ENCODE measurements at places on chromosomes 12 and 14.

DNA sequence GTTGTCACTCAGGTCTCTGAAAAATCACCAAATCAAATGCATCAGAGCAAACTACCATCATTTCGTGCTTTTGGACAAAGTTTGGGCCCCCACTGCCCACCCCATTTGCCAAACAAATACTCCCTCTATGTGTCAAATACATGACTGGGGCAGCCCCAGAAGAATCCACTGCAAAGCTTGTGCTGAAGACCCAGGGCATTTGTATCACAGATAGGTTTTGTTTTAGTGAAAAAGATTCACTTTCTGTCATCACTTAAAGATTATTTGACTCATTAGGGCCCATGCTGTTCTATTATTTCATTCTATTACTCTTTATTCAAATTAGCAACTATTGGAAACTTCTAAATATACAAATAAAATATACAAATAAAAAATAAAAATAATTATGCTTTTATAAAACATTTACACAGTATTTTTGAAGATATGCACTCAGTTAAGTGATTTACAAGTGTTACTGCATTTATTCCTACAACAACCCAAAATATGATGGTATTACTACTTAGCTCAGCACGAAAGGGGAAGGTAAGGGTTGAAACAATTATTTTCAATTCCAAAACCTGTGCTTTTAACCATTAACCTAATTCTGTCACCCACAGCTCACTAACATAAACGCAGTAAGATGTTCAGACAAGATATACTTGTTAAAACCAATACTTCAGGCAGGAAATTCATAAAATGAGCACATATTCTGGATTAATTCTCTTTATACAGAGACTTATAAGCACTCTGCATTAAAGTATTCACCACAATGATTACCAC lies 36.5 kb downstream of the LRIG3 start:
- no peak for DNase-seq

- DNase-seq: no peak
Measured at GRCh38 chr14:26926585-26926984, 328.8 kb upstream of the NOVA1 start.

- DNase-seq: no peak
Measured at GRCh38 chr12:42732908-42733411, 143.4 kb upstream of the PRICKLE1 start.

- no peak for DNase-seq
Measured at GRCh38 chr12:5840944-5841343, 104.1 kb downstream of the ANO2 start.

DNA sequence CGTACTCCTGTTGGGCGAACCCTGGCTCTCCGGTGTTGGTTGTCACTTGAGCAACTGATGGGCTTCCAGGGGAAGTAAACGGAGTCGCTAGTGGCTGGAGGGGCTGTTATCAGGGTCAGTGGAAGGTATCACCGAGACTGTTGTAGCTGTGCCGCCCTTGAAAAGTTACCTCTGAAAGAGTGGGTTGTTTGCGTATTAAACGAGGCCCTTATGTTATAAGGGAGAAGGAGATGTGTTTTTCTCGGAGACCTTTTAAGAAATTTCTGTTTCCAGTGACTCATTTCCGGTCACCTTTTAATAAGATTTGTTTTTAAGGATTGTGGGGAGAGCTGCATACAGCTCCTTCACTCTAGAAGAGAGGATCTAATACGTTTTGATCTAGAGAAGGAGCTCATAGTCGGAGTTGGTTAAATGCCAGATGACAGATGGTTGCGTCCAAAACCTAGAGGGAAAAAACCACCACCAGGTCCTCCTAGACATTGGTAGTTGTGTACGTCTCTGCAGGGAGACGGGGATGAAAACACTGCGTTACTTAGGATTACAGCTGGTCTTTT lies 750 bp upstream of the DBX2 start:
- DNase-seq: no peak

- DNase-seq: peak; percentile 61
Measured at GRCh38 chr14:64504897-64505794, 576 bp downstream of the ZBTB1 start.

- DNase-seq: no peak
Measured at GRCh38 chr12:80059102-80059501, 40.2 kb upstream of the OTOGL start.

GRCh38 chr12:48265777-48266176 lies 62.7 kb upstream of the OR10AD1 start:
- DNase-seq: no peak

- no peak for DNase-seq
Measured at GRCh38 chr12:109092497-109093021, 713 bp downstream of the ALKBH2 start.

GRCh38 chr14:94355191-94355794 lies 32.2 kb upstream of the SERPINA6 start:
- DNase-seq: no peak

DNA sequence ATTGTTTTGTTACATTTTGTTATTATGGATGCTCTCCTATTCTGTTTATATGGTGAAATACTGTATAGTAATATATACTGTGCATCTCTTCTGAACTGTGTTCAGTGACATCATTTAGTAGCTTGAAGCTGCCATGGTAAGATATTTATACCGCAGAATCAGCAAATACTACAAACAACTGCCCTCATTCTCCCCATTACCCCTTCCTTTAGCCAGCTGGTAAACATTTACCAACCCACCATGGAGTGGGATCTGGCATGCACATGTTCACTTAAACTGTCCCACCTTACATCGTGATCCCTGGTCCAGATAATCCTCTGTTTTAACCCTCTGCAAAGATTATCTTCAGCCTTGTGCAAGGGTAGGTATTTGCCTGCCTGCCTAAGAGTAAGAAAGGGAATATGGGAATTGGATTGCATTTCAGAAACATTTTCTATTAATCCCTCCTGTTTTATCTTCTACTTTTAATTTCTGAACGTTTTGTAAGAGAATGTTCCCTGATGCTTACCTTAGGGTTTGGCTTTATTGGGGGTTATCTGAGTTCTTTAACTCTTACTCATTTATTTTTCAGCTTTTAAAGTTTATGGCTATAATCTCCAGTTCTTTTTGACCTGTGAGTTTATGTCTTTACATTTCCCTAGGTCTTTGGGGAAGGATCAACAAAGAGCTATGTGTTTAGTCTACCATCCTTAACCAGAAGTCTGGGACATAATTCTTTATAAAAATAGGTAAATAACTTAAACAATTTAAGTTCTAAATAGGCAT lies 46.5 kb downstream of the FBXO34 start:
- no peak for DNase-seq

GRCh38 chr14:68926236-68926635 lies 52.9 kb downstream of the ACTN1 start:
- no peak for DNase-seq

DNA sequence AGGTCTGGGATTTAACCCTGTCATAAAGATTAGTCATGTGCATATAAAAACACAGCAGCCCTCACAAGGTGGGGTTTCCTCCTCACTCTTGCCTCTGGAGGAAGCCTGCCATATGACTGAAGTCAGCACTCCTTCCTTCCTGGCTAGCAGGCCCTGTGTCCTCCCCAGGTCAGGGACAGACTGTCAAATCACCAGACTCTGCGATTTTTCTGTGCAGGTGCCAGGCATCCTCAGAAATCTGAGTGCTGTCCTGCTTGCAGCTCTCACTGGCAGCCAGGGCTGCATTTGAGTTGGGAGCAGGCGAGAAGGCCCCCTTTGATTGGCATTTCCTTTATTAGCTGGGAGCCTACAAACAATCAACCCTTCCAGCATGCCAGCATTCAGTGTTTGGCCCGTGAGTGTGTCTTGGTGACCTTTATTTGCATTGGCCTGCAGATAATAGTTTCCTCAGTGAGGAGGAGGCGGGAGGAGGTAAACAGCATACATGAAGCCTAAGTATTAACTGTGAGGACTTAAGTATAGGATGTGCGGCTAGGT lies 183.8 kb upstream of the ARHGAP5 start:
- DNase-seq: no peak

- DNase-seq: no peak
Measured at GRCh38 chr12:46774322-46774633, 51.5 kb downstream of the SLC38A4 start.

- no peak for DNase-seq
Measured at GRCh38 chr14:103164779-103165178, 41.5 kb downstream of the TNFAIP2 start.

DNA sequence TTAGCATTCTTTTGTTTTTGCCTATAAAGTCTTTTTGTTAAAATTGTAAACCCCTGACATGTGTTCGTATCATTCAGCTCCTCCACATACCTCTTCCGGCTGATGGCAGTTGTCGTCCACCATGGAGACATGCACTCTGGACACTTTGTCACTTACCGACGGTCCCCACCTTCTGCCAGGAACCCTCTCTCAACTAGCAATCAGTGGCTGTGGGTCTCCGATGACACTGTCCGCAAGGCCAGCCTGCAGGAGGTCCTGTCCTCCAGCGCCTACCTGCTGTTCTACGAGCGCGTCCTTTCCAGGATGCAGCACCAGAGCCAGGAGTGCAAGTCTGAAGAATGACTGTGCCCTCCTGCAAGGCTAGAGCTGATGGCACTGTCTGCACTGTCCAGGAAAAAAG lies 7.7 kb downstream of the ALKBH2 start:
- DNase-seq: no peak

DNA sequence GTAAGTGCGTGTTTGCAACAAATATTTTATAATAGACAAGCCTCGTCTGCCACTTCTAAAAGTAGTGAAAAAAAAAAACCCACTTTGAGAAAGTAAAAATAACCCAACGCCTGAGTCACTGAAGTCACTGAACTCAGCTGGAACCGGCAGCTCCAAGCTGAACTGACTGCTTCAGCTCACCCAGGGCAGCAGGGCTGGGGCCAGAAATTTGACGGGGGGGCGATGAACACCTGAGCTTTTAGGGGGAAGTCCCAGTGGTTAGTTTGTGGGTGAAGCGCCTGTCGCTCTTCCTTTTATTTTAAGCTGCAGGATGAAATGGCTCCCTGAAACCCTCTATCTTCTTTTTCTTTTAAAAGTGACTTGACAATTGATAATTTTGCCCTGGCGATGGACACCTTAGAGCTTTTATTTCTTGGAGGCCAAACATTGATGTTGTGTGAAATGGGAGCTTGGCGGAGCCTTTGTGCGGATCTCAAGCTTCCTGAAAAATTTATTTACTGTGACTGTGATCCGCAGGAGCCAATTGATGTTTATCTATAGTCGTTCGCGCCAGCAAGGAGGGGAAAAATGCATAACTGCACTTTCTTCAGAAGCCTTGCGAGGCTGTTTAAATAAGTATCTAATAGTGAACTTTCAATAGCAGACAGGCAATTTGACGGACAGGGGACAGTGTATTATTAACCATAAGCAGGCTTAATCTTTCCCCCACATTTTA lies 173.2 kb upstream of the MYL2 start:
- no peak for DNase-seq

- no peak for DNase-seq
Measured at GRCh38 chr14:25178255-25178654, 128.3 kb upstream of the STXBP6 start.

GRCh38 chr14:84922370-84922769 lies 607.6 kb upstream of the FLRT2 start:
- no peak for DNase-seq

DNA sequence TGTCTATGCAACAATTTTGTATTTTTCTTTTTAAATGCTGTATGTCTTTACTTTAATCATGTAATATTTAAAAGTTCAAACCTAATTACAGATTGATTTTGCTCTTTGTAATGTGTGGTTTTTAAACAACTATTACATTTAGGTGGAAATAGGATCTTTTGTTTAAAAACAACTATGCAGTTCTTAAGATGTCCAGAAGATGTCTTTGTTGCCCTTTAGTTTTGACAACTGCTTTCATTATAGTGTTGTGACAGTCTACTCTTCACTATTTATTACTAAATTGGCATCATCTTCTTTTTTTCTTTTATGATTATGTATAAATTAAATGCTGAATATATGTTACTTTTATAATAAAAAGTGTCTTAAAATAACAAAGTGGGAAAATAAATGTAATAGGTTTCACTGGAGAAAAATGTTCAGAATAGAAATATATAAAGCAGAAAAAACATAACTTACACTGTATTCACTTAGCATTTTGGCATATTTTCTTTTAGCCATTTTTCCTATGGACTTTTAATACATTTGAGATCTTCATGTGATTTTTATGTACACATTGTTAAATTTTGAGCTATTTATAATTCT lies 27.1 kb upstream of the PCNX4 start:
- no peak for DNase-seq

GRCh38 chr14:81302638-81303037 lies 81.9 kb upstream of the GTF2A1 start:
- no peak for DNase-seq

DNA sequence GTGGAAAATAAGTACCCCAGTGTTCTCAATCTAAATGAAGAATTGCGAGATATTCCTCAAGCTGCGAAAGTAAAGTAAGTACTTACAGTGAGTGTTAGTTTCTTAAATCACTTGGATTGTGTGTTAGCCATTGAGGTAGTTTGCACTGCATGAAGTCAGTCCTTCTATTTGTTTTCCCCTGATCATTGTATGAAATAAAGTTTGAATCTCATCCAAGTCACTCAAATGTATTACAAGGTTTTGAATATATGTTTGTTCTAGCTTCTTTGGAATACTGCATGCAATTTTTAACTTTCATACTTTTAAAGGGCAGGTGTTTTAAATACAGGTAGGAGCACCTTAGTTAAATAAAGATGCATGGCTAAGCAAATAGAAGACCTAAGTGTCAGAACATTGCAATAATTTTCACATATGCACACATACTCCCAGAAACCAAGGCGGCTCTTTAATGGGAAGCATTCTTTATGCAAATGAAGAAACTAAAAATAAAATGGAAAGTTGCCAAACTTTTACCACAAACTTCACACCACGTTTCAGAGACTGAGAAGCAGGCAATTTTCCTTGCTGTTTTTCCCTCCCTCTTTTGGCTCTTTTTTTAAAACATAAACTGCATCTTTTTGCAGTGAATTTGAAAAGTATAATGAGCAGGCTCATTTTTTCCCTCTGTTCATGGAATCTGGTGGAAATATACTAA lies 105.6 kb downstream of the GPR135 start:
- DNase-seq: no peak

- DNase-seq: no peak
Measured at GRCh38 chr14:64170181-64170580, 124.0 kb downstream of the ESR2 start.

DNA sequence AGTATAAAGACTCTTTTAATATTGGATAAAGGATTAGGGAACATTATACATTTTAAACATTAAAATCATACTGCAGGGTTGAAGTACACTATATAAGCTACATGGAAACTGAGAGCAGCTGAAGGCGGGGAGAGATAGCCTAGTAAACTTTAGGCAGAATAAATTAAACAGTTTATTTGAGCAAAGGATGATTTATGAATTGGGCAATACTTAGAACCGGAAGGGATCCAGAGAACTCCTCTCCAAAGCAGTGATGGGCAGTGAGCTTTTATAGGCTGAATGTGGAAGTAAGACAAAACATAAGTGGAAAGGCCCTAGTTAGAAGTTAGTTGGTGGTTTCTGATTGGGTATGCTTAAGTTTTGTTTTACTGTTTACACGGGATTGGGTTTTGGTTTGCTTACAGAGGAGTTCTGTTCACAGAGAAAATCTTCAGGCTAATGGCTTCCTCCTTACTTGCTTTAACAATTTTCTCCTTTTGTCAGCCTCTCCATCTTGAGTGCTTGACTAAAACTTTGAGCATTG lies 18.9 kb downstream of the LEMD3 start:
- no peak for DNase-seq

Data from stimulated activated CD8-positive, alpha-beta memory T cell treated with anti-CD3 and anti-CD28 coated beads, Interleukin-7, amount 100 ng/mL, for 1 hour (primary cell).